Stimulated activated CD4-positive, alpha-beta T cell treated with anti-CD3 and anti-CD28 coated beads, Interleukin-1b, Interleukin-23, amount 100 ng/mL, for 1 hour (primary cell): ENCODE measurements at places on chromosomes 11 and 22.

- no peak for DNase-seq
Measured at GRCh38 chr22:41561788-41562187, 978 bp downstream of the CSDC2 start.

- no peak for DNase-seq
Measured at GRCh38 chr11:58285483-58286040, 17.5 kb upstream of the OR10W1 start.

DNA sequence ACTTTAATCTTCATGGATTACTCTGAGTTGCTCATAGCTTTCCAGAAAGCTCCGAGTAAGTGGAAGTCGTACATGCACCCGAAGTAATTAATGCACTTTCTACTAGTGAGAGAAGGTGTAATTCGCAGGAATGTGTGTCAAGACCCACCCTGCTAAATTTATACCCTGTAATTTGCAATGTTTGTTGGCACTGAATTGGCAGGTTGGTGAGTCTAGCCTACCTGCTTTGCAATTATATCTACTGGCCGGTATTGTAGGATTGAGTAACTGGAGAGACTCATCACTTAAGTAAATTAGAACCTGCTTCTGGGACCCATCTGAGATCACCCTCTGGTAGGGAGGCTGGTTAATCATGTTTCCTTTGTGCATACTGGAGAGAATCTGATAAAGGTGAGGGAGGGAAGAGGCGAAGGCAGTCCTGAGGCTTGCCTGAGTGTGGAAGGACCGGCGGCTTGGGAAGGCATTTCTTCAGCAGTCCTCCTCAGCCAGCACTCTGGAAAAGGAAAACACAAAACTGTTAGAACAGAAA is 63.3 kb downstream of the LDLRAD3 start:
- no peak for DNase-seq

DNA sequence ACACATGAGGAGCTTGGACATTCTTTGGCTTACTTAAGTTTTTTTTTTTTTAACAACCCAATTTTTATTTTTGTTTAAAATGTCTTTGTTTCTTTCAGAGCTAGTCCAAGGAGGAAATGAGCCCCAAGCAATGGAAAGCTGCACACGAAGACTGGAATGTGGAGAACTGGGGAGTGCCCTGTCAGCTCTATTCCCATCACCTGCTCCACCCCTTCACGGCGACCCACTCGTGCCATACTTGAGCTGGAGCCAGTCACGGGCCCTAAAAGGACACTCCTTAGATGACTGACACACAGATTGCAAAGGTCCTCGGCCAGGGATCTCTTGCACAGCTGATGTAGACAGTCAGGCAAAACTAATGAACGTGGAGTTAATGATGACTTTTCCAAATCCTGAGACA is 10.6 kb upstream of the SLC25A18 start:
- DNase-seq = no peak

GRCh38 chr11:126102436-126102981 is 39.8 kb upstream of the CDON start:
- no peak for DNase-seq

- no peak for DNase-seq
Measured at GRCh38 chr11:28337701-28338100, 229.5 kb downstream of the METTL15 start.

DNA sequence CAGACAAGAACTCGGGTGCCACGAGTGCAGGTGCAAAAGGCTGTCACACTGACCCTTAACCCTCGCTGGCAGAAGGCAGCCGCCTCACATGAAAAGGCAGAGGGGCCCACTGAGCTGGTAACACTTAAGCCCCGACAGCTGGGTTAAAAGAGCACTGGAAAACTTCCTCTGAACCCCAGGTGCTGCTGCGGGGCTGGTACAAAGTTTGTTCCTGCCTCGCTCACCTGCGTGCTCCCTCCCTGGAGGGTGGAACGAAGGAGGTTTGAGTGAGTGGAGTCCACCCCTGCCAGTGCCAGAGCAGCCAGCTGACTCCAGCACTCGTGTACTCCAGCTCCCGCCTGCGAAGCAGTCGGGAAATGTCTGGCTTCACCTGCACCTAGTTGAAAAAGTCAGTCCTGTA is 12.6 kb downstream of the SULT4A1 start:
- DNase-seq = no peak

DNA sequence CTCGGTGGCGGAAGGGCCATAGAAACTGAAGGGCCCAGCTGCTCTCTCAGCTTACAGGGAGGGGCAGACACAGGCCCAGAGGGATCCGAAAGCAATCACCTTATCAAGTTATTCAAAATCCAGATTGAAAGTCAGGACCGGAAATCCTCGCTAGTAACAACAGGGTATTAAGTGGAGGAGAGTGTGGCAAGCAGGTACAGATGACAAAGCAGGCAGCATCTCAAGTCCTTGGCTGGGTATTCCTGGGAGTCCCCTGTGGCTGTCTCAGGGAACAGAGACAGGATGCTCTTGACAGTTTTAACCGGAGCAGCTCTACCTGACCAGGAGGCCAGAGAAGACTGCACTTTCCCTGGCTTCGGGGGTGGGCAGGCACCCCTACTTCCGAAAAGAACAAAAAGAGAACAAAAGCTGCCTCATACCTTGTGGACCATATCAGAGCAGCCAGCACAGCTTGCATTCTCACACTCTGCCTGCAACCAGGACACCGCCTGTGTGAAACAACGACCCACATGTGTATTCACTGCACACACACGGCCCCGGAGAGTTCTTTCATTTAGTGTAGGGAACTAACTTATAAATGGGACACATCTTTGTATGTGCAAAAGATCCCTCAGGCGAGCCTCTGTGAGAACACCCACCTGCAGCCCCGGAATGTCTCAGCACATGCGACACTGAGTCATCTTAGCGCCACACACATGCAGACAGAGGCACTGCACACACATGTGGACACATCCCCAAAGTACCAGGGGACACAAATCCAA is 78.3 kb downstream of the MICAL3 start:
- no peak for DNase-seq

DNA sequence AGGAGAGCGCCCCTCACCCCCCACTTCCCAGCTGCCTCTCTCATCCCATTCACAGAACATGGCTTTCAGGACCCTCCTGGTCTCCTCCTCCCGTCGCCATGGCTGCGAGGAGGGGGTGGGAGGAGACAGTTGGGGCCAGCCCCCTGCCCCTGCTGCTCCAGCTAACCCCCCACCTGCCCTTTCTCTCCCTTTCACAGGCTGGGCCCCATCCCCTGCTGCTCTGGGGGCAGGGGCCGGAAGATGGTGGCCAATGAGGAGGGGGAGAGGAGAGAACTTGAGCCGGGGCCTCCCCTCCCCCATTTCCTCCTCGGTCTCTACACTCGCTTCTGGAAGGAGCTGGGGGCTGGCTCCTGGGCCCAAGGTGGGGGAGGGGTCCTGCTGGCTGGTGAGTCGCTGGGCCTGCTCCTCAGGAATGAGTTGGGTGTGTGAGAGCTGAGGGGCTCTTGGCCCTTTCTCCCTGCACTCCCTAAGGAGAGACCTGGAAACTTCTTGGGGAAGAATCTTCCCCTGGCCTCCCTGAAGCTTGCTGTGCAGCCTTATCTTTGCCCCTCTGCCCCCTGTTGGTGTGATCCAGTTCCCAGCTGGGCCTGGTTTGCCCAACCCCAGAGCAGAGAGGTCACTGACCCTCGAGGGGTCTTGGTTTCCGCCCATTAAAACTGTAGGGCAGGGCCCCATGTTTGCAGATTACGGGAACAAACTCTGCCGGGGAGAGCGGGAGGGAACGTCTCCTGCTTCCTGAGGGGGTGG is 10.2 kb downstream of the YPEL4 start:
- no peak for DNase-seq

DNA sequence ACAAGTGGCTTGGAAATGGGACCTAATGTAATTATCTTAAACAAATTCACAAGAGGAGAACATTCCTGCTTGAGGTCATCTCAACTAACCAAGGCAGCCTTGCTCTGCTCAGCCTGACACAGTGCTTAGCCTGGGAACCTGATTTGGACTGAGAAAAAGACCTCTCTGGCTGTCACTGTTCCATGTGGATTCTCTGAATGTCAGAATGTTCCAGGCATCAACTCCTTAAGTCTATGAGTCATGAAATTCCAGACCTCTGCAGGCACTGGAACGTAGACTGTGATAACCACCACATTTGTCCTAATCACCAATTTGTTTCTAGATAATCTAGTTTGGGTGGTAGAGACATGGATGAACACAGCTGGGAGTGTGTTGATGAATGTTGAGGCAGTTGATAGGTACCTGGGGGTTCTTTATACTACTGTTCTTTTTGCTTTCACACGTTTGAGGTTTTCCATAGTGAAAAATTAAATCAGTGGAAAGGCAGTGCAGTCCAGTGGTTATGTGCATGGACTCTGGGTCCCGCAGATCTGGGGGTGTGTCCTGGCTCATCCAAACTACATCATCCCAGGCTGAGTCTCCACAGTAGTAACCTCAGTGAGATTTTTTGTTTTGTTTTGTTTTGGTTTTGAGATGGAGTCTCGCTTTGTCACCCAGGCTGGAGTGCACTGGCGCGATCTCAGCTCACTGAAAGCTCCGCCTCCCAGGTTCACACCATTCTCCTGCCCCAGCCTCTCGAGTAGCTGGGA is 269.6 kb downstream of the MN1 start:
- DNase-seq = no peak

DNA sequence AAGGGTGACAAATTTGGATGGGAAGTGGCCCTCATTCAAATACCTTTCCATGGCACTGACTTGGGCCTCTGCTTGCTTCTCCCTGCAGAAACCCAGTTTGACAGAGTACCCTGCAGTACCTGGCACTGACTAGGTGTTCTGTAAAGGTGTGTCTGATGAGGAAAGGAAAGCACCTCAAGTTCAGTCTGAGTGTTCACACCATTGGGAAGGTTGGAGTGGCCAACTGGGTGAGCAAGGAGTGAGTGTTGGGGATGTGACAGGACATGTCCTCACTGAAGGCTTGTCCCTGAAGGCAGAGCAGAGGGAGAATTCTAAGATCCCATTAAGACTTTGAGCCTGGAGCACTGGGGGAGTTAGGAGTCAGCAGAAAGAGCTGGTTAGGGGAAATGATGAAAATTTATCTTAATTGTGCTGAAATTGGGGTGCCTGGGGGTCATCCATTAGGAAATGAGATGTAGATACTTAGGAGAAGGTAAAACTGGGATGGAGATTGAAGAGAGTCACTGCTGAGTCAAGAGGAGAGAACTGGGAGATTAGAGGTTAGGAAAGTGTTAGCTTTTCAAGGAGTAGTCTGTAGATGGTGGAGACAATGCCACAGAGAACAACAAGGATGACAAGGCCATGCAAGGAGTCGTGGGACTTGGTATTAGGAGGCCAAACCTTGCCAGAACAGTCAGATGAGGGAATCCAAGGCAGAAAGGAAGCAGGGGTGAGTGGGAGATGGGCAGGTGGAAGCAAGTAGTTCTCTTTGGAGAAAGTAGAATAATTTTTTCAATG is 6.1 kb downstream of the SREBF2 start:
- DNase-seq = no peak

DNA sequence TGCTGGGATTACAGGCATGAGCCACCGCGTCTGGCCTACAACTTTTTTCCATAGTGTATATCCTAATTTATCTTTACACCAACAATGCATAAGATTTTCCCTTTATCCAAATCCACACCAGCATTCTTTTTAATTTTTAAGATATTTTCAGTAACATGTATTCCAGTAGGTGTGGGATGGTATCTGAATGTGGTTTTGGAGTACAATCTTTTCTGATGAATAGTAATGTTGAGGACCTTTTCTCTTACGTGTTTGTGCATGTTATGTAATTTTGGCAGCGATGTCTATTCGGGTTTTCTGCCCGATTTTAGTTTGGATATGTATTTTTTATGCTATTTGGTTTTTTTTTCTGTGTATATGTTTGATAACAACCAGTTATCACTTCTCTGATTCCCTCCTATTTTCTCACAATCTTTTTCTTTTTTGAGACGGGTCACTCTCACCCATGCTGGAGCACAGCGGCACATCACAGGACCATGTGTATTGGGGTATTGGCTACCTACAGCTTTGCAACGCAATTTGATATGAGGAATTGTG is 114.6 kb upstream of the GRK3 start:
- no peak for DNase-seq

GRCh38 chr11:1630271-1630670 is 696 bp downstream of the KRTAP5-5 start:
- DNase-seq = no peak

DNA sequence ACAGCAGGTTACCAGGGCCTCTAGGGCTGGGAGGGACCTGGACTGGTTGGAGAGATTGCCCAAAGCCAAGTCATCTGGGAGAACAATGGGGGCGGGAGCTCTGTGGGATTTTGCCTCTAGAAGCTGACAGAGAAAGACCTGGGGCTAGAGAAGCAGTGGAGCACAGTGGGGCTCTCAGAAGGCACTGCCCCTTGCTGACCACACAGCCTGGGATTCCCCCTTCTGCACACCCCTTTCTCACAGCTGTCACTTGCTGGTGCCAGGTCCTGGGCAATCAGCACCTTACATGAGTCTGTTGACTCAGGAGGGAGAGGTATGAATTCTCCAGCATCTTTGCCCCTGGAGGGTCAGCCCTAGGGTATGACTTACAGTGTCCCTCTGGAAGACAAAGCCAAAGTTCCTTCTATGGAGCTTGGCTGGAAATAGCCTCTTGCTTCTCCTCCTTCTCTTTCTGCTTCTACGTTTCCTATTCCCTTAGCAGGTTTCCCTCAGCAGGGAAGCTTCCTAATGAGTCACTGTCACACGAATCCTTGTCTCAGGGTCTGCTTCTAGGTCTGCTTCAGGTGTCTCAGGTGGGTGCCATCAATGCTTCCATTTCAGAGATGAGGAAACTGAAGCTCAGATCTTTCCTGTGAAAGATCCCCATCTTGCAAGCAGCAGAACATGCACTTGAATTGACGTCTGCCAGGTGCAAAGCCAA is 27.0 kb downstream of the GDPD5 start:
- no peak for DNase-seq

DNA sequence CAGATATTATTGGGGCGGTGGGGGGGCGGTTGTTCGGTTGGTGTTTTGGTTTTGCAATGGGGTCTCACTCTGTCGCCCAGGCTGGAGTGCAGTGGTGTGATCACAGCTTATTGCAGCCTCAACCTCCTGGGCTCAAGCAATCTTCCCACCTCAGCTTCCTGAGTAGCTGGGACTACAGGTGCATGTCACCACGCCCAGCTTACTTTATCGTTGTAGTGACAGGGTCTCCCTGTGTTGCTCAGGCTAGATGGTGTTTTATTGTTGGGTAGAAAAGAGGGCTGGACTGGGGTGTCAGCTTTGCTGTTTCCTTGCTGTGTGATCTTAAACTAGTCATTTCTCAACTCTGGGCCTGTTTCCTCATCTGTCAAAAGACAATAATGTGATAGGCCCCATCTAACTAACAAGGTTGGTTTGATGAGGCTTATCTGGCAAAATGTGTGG is 17.5 kb upstream of the MYH9 start:
- no peak for DNase-seq

DNA sequence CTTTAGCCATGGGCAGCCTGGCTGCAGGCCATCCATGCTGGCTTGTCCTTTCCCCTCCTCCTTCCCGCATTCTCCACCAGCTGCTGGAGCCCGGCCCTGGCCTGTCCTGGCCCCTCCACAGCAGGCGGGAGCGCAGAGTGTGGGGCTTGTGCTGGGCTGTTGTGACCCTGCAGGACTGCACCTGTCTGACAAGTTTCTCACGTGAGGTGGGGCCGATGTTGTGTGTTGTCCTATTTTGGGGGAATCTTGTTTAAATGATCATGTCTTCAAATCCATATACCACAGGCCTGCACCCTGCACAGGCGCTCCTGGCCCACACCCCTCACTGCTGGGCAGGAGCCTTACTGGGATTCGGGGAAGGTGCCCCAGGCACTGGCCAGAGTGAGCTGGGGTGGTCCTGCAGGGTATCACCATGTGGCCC is 30.4 kb downstream of the TBC1D22A start:
- DNase-seq = no peak
